ENCODE measurements at places on chromosomes 7 and 10.

DNA sequence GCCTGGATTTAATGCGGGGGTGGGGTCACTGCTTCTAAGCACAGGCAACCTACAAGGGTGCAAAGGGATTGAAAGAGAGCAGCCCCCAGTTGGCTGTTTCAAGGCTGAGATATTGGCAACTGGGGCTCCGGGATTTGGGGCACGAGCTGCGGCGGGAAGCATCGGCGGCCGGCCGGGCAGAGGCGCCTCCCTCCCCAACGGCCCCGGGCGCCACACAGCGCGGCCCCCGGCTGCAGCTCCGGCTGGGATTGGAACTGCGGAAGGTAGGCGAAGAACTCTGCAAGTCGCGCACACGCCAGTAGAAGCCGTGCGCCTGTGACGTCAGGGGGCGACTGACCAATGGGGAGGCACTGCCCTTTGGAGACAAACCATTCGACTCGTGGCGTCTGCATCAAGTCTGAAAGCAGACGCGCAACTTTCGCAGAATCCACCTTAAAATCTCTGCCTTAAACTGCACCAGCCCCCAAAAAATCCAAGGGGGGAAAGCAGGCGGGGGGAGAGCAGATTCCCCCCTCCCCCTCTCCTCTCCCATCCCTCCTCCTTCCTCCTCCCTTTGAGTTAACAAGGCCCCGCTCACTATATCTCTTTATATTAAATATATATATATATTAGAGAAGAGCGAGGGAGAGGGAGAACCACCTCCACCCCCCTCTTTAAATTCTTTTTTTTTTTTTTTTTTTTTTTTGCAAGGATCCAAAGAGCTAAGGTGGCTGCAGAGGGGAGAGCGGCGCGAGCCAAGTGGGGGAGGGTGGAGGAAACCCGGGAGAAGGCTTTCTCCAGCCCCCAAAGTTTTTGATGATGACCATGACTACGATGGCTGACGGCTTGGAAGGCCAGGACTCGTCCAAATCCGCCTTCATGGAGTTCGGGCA is at the start of gene DLX6:
TSS of gene DLX6 (plus strand) at position 371 of the 872 bp plus-strand sequence. CDS start at position 796, 425 bp downstream.
- peak; percentile 14 for DNase-seq

GRCh38 chr7:10237306-10237705 is 736.4 kb upstream of the PHF14 start:
- DNase-seq = no peak

DNA sequence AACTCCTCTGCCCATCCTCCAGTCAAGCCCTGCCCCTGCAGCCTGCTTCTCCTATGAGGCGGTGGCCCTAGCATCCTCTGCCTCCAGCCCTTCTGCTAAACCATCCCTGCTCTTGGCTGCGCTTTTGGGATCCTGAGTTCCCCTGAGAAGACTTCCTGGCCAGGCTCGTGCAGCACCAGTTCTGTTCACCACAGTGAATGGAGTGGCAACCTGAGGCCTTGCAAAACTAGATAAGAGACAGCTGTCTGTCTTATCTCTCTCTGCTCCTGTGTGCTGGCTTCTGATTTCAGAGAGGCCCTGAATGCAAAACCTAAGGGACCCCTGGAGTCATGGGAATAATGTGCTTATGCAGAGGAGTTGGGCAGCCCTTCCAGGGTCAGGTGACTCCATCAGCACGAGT is 119.2 kb downstream of the TMEM178B start:
- no peak for DNase-seq

- no peak for DNase-seq
Observed at GRCh38 chr7:30977896-30978564, 14.3 kb downstream of the GHRHR start.

GRCh38 chr10:26571655-26572054 is 125.8 kb upstream of the PDSS1 start:
- no peak for DNase-seq

All from CD4-positive, alpha-beta T cell treated with Interleukin-2 at 100 ng/mL for 4 hours (primary cell).